ENCODE measurements at places on chromosomes 3 and 15.

GRCh38 chr15:35827141-35827540, 281.2 kb upstream of the DPH6 start:
- no peak for DNase-seq

DNA sequence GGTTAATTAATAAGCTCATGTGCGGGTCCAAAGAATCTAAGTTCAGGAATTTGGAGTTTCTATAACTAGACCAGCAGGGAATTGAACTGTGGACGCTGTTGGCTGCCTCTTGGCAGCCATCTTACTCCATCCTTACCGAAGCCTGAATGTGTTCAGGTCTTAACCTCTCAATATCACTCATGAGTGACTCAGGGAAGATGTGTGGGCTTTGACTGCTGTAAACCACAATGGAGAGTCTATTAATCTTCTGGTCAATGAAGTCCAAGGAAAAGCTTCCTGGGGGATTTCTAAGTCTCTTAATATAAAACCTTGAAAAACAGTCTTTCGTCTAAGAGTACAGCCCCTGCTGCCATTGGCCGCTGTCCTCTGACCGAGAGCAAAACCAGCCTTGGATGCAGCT, 46.7 kb upstream of the OXTR start:
- no peak for DNase-seq

GRCh38 chr3:71407823-71408222, 175.7 kb downstream of the FOXP1 start:
- no peak for DNase-seq

DNA sequence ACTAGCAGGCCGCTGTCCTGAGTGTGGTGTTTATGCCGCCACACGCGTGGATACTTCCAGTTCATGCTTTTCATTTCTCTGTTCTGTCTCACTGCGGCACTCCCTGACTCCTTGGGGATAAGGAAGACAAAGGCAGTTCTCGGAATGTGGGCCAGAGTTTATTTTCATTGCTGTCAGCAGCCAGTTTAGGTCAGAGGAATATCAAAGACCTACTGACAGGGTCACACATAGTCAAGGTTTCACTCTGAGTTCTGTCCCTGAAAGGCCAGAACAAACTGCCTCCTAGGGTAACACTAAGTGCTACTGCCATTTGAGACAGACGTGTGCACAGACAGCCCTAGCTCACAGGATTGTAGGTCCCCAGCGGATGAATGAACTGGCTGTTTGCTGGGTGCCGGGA, 27.3 kb upstream of the SPTBN5 start:
- no peak for DNase-seq

- DNase-seq: no peak
Measured at GRCh38 chr3:108387063-108387462, 90.7 kb downstream of the HHLA2 start.

- no peak for DNase-seq
Measured at GRCh38 chr3:144770915-144771351, 799.3 kb downstream of the DIPK2A start.

DNA sequence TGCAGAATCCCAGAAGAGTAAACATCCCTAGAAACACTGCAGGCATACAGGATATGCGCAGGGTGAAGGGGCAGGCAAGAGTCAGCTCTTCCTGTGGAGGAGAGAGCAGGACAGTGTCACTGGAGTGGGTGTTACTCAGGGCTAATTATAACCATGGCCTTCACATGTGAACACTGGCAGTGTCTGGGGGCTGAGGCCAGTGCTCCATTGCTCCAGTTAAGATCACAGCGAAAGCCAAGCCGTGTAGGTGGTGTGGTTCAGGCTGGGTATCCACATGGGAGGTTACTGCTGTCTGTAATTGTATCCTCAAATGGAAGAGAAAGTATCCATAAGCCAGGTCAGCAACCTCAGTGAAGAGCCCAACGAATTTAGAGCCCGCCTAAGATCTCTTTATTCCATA, 84.6 kb downstream of the MESD start:
- DNase-seq: no peak

DNA sequence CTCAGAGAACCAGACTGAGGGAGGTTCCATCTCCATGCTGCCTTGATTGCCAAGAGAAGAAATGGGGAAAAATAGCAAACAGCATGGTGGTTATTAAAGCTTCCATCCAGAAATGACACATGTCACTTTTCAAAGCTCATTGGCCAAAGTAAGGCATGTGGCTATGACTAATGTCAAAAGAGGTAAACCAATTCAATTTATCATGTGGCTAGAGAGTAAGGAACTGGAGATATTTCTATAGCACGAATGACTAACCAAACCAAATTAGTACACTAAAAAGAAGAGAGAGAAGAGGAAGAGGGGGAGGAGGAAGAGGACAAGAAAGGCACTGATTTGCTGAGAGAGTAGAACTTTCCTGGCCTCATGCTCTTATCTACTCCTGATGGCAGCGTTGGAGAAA, 115.2 kb upstream of the SLC6A11 start:
- DNase-seq: no peak

- no peak for DNase-seq
Measured at GRCh38 chr3:5264896-5265770, 77.6 kb downstream of the EDEM1 start.

- DNase-seq: no peak
Measured at GRCh38 chr3:20401253-20401652, 215.2 kb upstream of the SGO1 start.
